ENCODE measurements at places on chromosomes 13 and 19. TPM values are rescaled to one million over a fixed set of nuclear protein-coding genes. Genes with fewer than 3 reads are reported as not detected.

- H3K4me1 ChIP-seq, result no peaks in the 10 kb centered on the region
- no peak overlapping the region for H3K27ac ChIP-seq
- no peaks in the 10 kb centered on the region for H3K36me3 ChIP-seq
These were observed 51.5 kb downstream of the SKA3 start for GRCh38 chr13:21124852-21125251.

DNA sequence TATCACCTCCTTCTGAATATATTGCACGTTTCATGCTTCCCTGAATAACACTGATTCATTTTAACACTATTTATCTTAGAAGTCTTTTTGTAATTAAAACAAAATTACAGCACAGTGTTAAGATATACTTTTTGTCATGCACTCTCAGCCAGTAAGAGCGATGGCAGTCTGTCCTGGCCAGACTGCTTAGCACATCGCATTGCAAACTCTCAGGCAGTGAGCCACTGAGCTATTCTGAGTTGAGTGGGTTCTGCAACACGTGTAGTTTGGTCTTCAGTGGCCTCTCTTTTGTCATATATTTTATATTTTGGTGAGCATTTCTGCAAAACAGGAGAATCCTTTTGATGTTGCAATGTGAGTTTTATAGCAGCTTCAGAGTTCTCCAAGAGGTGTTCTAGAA lies 332.1 kb downstream of the HS6ST3 start:
- H3K4me3 ChIP-seq, result no peak overlapping the region
- no peak overlapping the region for H3K27ac ChIP-seq
- no peaks in the 10 kb centered on the region for H3K4me1 ChIP-seq
- H3K36me3 ChIP-seq, result no peaks in the 10 kb centered on the region

FBXO27 gene
- 0.54 TPM for total RNA-seq

GDF15 gene
- total RNA-seq, result 33.3 TPM

CEACAM3 gene
- total RNA-seq, result not detected

Data from GM23248 (cell line).